ENCODE measurements at places on chromosomes 5 and 9.

- no peak for DNase-seq
These were observed 181.7 kb upstream of the CD180 start for GRCh38 chr5:67378256-67378655.

- DNase-seq, result no peak
These were observed 248.7 kb downstream of the TAF11L14 start for GRCh38 chr5:17882760-17883488.

GRCh38 chr9:86585422-86586143, 231.4 kb upstream of the TUT7 start:
- DNase-seq, result no peak

- no peak for DNase-seq
These were observed 243.4 kb upstream of the RAI14 start for GRCh38 chr5:34412736-34413135.

GRCh38 chr9:21095561-21095960, 17.8 kb upstream of the IFNB1 start:
- DNase-seq, result no peak

GRCh38 chr5:181207214-181207959, 2.4 kb upstream of the TRIM7 start:
- DNase-seq, result peak; percentile 87

GRCh38 chr5:87413343-87413645, 564 bp upstream of the CCNH start:
- no peak for DNase-seq

DNA sequence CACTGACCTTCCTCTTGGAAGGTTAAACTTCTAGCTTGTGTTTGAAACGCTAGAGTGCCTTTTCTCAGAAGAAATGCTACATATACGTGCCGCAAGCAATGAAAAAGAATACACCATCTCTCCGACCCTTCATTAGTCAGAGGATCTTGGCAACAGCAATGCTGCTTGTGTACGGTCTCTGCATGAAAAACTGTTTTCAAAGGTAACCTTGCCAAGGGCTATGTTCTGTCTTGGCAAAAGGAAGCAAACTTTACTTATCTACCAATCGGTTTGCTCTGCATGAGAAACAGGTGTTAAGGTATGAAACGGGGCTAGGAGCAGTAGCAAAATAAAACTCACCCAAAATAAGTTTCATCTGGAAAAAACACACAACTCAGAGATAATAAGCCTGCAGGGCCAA, 297.8 kb downstream of the FBXL17 start:
- DNase-seq, result no peak

- no peak for DNase-seq
These were observed 753.2 kb downstream of the TLR4 start for GRCh38 chr9:118457171-118458000.

DNA sequence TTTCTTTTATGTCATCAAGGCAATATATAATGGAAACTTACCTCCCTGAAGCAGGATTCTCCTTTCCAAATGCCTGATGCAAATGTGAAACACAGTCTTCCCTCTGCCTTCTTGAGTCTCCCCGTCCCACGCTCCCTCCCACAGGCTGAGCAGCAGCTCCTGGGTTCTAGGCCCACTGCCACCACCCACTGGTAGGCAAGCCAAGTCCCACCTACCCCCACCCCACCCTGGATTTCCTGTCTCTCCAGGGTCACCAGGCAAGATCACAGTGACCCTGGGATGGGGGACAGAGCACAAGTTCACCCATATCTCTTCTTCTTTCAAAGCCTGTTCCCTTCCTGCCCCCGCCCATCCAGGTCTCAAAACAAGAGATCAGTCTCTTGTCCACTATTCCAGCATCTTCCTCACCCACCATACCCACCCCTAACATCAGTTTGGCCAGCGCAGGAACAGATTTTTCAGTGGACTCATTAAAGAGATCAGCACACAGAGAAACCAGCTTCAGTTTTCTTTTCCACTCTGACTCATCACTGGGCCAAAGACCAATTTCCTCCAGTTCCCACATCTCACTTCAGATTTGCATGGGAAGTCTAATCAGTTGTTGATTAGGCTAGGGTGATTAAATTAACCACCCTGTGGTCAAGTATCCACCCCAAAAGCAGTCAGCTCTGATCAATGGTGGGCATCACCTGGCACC, 151.5 kb downstream of the ACTL7B start:
- no peak for DNase-seq

- DNase-seq, result no peak
These were observed 33.1 kb downstream of the RANBP6 start for GRCh38 chr9:5982317-5982716.

GRCh38 chr5:88847420-88847819, 35.6 kb downstream of the MEF2C start:
- no peak for DNase-seq

DNA sequence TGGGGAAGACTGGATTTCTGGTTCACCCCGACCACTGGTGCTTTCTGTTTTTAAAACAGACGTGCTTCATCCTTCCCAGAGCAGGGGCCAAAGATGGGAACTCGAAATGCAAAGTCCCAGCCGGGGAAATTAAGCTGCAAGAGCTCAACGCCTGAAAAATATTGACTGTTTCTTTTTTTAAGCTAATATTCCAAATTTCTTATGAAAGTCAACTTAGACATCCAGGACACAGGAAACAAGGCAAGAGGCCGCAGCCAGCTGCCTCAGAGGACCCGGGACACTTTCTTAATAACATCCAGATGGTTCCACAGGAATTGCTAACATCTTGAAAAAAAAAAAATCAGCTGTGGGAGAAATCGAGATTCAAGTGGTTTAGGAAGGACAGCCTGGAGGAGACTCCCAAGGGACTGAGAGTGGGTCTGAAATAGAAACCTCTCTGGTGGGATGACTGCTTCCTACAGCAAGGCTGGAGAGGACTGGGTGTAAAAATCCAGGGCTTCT, 144.9 kb downstream of the FGF1 start:
- DNase-seq, result no peak

- no peak for DNase-seq
These were observed 55.2 kb downstream of the PCDH1 start for GRCh38 chr5:141823056-141823455.

DNA sequence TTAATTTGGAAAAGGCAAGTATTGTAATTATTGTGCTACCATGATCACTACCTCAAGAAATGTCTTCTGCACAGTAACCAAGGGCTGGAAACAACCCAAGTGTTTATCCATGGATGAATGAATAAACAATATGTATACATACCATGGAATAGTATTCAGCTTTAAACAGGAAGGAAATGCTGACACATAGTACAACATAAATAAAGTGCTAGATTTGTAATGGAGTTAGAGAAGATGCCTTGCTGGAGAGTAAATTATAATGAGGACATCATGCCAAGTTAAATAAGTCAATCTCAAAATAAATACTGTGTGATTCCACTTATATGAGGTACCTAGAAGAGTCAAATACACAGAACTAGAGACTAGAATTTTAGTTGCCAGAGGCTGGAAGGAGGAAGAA, 160.0 kb downstream of the CCDC192 start:
- DNase-seq, result no peak

Data from stimulated activated CD8-positive, alpha-beta memory T cell treated with anti-CD3 and anti-CD28 coated beads, Interleukin-15, amount 100 ng/mL, for 24 hours (primary cell).